ENCODE measurements at places on chromosomes 16 and 17.

- DNase-seq, result peak; percentile 47
Measured at GRCh38 chr17:74513987-74514631, 17.2 kb downstream of the CD300LB start.

DNA sequence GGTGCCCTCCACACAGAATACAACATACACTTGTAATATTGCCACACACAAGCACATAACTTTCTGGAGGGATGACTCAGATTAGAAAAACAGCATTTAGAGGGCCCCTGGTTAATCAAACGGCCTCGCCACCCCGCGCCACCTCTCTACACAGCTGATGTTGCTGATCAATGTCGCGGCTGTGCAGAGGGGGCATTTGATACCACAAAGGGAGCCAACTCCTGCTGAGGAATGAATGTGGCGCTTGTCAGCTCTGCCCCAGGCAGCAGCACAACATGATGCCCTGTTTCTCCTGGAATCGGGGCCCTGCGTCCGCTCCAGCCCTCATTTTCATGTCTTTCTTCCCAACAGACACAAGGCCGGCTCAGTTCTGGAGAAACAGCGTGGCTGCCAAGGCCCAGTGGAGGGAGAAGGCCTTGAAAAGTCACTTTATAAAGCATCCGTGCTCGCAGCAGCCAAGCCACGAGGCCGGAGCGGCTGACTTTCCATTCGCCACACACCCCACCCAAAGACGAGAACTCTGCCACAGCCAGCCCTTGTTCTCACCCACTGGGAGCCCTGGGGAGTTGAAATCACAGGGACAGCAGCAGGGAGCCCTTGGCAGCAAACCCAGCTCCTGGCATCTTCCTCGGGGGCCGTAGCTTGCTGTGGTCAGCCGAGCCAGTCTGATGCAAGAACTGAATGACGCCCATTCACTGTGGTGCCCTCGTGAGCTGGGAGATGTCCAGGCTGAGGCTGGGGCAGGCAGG is 65.6 kb downstream of the XYLT1 start:
- DNase-seq, result no peak

DNA sequence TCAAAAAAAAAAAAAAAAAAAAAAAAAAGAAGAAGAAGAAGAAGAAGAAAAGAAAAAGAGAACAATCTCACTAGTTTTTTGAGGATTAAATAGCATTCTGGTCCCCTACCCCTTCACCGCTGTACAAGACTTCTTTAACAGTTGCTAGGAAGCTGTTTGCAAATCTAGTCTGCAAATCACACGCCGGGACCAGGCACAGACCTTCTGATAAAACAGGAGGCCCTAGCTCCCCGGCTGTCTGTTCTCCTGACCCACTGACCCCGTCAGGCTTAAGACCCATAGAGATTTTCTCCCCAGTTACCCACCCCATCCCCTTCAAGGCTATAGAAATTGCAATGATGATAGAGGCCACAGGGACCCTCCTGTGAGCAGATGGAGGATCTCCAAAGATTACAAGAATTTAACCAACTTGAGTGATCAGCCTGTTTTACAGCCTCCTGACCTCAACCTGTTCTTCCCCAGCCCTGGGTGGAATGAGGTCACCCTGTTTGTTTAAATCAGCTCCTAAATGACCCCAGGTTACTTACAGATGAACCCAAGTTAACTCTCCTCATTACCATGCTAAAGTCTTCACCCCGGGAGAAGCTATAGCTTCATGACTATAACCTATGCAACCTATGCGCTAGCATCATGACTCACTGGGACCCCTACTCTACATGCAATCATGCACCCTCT is 11.8 kb upstream of the SULT1A1 start:
- DNase-seq, result no peak

- no peak for DNase-seq
Measured at GRCh38 chr16:74623214-74623838, 16.4 kb upstream of the GLG1 start.

- no peak for DNase-seq
Measured at GRCh38 chr17:76094046-76094445, 9.5 kb downstream of the EXOC7 start.

- no peak for DNase-seq
Measured at GRCh38 chr17:79952265-79952877, 83.3 kb downstream of the TBC1D16 start.

DNA sequence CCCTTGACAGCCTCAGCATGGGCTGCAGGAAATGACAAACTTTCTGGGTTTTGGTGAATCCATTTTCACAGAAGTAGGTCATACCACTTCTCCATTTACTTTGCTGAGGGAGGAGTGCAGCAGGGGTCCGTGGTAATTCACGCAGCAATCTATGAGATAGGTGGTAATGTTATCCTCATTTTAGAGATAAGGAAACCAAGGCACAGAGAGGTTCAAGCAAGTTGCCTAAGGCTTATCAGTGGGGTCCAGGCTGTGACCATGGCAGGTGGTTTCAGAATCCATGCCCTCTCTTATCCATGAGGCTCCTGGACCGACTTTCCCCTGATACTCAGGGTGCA is 12.6 kb downstream of the TBX4 start:
- no peak for DNase-seq

DNA sequence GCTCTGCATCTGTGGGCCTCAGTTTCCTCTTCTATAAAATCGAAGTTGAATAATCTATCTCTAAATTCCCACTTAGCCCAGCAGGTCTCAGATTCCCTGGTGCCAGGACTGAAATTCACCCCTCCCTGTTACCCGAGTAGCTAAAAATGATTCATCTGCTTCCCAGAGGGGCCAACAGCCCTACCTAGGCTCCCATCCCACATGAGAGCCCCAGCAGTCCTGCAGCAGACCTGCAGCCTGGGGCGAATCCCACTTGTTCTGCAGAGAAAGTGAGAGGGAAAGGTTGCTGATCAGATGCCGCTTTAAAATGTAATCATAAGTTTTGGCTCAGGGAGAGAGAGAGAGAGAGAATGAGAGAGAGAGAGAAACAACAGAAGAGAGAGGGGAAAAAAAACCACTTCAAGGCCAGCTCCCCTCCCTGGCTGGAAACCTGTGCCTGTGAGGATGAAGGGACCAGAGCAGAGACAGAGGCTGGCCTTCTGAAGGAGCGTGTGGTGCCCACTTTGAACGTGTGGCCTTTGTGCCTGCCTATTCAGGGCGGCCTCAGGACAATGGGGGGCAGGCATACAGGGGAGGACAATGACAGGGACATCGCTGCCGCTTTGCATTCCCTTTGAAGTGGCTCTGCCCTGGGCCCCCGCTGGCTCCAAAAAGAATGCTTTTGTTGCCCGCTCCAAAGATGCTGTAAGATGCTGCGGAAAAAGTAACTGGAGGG is 85.2 kb upstream of the NKD1 start:
- DNase-seq, result no peak

DNA sequence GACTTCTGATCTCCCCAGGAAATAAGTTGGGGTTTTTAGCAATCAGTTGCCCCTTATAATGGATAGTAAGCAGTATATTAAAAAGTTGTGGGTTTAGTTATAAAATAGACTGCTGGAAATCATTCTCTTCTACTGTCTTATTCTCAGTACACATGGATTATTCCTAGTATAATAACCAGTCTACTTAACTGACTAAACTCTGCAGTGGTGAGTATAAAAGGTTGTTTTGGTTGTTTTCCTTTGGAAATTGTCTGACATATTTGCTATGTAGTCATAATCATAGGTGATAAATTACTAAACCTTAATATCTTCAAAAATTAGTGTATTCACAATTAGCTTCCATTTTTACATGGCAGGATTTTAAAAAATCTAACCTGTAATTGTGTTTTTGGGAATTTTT is 31.4 kb downstream of the CTCF start:
- no peak for DNase-seq

DNA sequence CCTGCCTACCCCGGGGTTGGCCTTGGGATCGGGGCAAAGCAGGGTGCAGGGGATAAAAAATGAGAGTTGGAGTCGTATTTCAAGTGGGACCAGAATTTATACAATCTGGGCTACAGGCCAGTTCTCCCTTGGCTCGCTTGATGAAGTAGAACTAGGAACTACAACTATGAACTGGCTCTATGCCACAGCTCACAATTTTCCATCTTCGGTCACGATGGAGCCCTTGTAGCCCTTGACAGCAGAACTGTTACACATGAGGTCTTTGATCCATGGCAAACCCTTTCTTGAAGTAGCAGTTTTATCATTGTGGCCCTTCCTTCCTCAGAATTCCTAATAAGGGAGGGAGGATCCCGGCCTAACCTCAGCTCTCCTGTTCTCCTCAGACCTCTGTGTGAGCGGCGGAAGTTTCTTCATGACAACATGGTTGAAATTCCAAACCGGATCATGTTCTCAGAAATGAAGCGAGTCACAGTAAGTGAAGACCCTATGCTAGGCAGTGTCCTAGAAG is 17.1 kb downstream of the LIG3 start:
- no peak for DNase-seq

DNA sequence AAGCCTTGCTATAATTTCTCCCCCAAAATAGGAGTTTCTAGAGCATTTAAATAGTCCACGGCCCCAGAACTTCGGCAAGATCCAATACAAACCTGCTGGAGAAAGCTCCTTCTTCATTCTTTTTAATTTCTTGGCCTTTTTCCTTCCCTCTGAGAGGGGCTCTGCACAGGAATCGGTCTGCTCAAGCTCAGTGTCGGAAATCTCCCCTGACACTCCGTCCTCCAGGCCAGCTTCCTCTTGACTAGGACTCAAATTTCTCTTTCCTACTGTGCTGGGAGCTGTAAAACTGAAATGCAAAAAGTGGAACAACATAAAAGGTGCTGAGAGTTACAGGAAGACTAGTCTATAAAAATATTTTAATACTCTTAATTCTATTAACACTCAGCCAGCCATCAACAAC is 183.3 kb downstream of the PARN start:
- no peak for DNase-seq

- DNase-seq, result no peak
Measured at GRCh38 chr17:12320286-12320685, 299.6 kb downstream of the MAP2K4 start.

GRCh38 chr17:19554393-19554792 is 20.7 kb downstream of the SLC47A1 start:
- no peak for DNase-seq

GRCh38 chr17:82412535-82413520 is 5.3 kb upstream of the HEXD start:
- no peak for DNase-seq

- DNase-seq, result no peak
Measured at GRCh38 chr17:40791787-40792436, 7.8 kb downstream of the KRT28 start.

DNA sequence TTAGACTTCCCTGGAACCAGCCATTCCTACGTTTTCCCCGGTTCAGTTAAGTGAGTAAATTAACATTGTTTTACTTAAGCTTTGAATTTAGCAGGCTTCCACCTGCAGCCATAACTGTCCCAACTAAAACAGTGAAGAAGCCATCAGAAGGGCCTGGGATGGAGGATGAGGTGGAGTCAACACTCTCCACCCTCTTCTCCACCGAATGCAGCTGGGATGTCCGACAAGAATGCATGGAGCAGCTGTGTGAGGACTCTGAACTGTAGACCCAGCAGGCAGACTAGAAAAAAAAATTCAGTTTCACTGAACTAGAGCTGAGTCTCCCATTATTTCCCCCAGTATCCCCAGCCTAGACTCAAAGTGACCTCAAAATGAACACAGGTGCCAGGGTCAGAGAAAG is 114.8 kb downstream of the C16orf95 start:
- no peak for DNase-seq

- peak; percentile 86 for DNase-seq
Measured at GRCh38 chr16:25111403-25112166, at the start of gene LCMT1. TSS of gene LCMT1 (plus strand) at chr16:25111742. CDS start at chr16:25111884, 142 bp downstream.

GRCh38 chr17:28499364-28499664 is 6.8 kb upstream of the FOXN1 start:
- DNase-seq, result no peak

GRCh38 chr16:79055251-79055970 is 545.1 kb downstream of the MAF start:
- no peak for DNase-seq

- DNase-seq, result no peak
Measured at GRCh38 chr17:7846765-7847661, 7.9 kb upstream of the TMEM88 start.

- DNase-seq, result no peak
Measured at GRCh38 chr16:21959050-21959449, 5.9 kb downstream of the UQCRC2 start.

- no peak for DNase-seq
Measured at GRCh38 chr16:66906916-66907836, 11.5 kb downstream of the CDH16 start.

DNA sequence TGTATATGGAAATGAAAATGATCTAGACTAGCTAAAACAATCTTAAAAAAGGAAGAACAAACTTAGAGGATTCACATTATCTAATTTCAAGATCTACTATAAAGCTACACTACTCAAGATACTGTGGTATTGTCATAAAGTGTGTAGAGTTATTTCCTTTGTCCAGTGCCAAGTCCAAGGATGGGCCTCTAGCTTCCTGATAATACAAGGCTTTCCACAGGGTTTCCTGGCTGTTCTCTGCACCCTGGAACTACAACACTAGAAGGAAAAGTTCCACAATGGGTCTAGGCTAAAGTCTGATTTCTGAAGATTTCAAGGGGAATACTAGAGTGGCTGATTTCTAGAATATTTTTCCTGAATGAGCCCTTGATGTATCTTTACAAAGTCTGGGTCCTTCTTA is 34.2 kb downstream of the TBC1D3B start:
- DNase-seq, result no peak

All from stimulated activated naive CD4-positive, alpha-beta T cell (primary cell).